NCI-H1694 treated with DMSO at 0.1 percent for 48 hours (cell line): ENCODE measurements at places on chromosomes 12 and 14.

DNA sequence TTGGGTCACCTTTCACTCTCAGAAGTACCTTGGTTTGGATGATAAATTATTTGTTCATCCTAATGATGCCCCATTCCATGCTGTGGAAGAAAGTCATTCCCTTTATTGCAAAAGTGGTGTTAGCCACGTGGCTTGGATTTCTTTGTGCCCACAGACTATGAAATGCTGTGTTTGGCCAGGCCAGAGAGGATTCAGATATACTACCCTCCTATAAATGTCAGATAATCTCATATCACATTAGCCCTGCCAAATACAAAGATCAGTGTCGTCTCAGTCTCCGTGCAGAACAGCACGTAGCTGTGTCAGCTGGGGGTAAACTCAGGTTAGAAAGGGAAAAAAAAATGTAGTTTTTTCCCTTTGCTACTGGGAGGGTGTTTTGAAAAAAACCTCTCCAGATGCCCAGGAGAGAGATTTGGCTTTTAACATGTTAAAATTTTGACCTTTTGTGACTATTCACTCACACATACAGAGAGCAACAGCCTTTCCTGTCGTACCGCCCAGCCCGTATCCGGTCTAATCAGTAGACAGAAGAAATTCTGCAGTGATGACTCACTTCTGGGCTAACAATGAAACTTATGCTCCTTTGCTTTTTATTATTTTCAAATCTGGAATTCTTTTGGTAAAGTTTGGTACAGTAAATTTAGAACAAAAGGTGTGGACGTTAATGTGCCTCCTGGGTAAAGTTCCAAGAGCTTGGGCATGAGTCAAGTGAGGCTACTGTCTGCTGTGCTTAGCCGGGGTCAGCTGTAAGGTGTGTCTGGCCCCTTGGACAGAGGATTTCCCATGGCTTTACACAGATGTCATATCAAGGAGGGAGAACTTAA is 8.5 kb upstream of the PTPRB start:
- DNase-seq, result no peak

DNA sequence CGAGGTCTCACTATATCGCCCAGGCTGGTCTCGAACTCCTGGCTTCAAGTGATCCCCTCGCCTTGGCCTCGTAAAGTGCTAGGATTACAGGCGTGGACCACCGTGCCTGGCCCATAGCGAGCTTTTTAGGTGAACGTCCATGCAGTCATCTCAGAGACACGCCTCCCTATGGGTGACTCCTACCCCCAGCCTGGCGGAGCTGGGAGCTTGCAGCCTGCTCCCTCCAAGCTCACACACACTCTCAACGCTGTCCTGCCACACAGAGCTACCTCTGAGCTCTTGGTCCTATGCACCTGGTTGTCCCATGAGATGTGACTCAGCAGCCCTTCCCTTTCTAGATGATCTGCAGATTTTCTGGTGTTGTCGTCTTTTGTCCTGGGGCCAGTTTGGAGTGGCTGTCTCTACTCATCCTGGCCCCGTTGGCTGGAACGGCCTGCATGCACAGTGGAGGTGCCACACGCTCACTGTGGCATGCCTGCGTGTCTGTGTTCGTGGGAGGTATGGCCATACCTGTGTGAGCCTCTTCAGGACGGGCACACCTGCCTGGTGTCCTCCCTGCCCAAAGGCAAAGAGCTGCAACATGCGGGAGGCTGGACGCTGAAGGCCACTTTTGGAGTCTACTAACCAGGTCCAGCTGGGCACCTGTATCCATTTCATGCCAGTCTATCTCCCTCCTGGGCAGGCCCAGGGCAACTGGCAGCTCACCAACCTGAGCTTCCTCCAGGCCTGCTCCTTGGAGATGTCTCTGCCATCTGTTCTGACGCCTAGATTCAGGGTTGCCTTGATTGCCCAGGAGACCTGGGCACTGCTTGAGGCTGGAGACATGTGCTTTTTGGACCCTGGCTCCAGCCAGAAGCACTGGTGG is 18.1 kb downstream of the CABP1 start:
- no peak for DNase-seq

- DNase-seq, result no peak
Observed at GRCh38 chr14:21804981-21805380, 131.4 kb upstream of the OR4E1 start.

GRCh38 chr12:90323217-90323616 is 614.6 kb upstream of the ATP2B1 start:
- DNase-seq, result no peak

DNA sequence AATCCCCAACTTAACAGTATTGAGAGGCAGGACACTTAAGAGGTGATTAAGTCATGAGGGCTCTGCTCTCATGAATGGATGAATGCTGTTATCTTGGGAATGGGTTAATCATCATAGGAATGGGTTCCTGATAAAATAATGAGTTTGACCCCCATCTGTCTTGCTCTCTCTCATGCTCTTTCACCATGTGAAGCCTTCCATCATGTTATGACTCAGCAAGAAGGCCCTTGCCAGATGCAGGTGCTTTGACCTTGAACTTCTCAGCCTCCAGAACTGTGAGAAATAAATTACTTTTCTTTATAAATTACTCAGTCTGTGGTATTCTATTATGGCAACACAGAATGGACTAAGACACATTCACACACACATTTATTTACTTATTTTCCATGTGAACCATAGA is 89.0 kb upstream of the PPM1H start:
- DNase-seq, result no peak
